Urothelium cell line (cell line): ENCODE measurements at places on chromosomes 5 and 9.

DNA sequence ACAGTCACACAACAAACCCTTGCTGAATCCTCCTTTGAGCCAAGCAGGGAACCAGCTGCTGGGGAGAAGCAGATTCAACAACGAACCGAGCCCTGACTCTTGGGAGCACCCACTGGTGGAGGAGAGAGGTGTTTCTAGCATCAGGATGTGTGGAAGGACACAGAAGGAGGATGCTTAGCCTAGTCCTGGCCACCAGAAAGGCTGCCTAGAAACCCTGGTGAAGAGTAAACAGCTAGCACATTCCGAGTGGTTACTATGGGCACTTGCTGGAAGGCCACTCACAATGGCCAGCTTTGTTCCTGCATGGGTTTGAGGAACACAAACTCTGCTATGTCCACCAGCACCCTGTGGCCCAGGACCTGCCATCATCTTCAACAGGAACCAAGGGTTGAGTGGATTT is 1.8 kb downstream of the TIFAB start:
- DNase-seq, result no peak

DNA sequence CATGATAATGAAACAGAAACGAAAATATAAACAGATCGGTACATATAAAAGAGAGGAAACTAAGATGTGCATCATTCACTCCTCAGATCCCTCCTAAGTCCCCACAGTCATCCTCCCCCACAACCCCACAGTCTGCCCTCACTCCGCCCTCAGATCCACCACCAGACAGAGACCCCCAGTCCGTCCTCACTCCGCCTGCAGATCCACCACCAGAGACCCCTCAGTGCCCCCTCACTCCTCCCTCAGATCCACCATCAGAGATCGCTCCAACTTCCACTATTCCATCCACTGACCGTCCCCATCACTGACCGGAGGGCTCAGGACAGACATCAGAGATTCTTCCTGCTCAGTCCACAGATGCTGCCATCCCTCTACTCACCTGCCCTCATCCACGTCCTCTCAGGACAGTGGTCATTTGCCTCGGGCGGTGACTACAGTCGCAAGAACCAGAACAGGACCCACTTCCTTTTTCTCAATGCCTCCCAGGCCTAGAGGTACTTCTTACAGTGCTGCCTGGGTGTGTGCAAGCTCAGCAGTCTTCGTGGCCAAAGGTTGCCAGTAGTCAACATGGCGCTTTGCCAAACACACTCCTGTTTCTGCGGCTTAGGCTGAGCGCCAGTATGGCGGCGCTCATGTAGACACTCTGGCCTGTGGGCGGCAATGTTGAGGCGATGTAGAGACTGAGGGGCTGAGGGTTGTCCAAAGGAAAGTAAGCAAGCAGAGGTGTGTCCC is 8.3 kb upstream of the SPATA31C1 start:
- DNase-seq, result peak; percentile 73

DNA sequence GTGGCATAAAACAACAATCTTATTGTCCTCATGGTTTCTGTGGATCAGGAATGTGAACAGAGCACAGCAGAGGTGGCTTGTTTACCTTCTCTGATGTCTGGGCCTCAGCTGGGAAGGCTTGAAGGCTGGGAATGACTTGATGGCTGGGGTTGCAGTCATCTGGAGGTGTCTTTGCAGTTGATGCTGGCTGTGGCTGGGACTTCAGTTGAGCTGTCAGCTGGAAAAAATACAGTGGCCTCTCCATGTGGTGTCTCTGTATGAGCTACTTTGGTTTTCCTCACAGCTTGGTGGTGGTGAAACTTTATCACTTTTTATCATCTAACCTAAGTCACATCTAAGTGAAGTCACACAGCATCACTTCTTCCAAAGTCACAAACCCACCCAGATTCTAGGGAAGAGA is 24.7 kb upstream of the STX17 start:
- DNase-seq, result no peak

GRCh38 chr5:55036477-55036876 is 12.4 kb downstream of the GZMK start:
- peak; percentile 10 for DNase-seq

DNA sequence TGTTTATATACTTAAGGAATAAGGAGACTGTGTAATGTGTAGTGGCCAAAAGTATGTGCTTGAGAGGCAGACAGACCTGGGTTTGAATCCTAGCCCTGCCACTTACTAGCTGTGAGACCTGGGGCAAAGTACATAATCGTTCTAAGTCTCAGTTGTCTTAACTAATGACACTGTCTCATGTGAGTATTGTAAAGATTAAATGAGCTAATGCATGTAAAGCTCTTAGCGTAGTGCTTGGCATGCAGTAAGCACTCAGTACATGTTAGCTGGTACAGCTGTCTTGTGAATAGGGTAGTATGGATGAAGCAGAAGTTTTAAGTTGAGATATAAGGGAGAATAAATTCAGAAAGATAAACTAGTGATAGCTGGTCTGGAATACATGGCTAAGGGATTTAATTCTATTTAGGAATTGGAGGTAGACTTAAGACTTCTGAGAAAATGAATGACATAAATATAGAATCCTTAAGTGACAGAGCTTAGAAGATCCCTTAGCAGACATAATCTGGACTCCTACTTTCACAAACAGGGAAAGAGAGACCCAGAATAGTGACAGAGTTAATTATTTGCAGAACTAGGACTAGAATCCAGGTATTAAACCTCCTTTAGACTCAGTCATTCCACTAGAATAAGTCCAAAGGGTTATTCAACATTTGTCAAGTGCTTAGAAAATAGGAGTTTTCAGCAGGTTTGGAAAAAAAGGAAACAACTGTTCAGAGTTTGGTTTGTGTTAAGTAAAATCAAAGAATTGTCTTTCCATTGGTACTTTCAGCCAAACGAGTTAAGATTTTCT is 13.1 kb downstream of the GPR21 start:
- no peak for DNase-seq

DNA sequence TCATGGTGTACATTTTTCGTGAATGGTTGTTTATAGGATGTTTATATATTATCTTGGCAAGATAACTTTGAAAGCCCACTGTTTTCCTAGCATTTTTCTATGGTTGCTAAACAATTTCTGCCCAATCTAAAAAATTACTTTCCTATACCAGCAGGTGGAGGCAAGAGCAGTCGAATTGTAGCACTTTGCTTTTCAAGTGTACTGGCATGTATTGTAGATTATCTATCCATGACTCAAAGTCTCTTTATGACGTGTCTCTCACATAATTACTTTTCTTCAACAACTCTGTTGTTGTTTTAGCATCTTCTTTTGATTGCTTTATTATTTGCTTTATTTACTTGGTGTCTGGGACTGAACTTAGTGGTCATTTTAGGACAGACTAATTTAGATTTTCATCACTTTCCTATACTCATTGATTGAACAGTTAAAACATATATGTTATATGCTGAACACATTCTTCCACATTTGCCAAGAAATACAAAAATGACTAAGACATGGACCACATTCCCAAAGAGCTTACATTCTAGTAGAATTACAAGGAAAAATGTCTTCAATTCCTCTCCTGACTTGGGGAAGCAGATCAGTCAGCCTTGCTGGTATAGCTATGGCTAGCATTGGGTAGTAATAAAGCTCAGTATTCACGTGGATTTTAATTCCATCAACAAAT is 20.7 kb downstream of the NLN start:
- peak; percentile 46 for DNase-seq

GRCh38 chr5:138276402-138277054 is 2.1 kb upstream of the GFRA3 start:
- no peak for DNase-seq

DNA sequence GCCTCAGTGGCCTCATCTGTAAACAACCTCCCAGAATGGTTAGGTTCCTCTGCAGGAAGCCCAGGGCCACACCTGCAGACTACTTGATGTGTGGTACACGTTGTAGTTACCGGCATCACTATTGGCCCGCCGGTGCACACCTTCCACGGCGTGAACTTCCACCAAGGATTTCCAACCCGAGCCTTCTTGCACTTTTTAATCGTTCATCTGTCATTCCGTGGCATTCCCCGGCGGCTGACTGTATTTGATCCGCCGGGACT is 5.3 kb upstream of the TRIM41 start:
- DNase-seq, result no peak

DNA sequence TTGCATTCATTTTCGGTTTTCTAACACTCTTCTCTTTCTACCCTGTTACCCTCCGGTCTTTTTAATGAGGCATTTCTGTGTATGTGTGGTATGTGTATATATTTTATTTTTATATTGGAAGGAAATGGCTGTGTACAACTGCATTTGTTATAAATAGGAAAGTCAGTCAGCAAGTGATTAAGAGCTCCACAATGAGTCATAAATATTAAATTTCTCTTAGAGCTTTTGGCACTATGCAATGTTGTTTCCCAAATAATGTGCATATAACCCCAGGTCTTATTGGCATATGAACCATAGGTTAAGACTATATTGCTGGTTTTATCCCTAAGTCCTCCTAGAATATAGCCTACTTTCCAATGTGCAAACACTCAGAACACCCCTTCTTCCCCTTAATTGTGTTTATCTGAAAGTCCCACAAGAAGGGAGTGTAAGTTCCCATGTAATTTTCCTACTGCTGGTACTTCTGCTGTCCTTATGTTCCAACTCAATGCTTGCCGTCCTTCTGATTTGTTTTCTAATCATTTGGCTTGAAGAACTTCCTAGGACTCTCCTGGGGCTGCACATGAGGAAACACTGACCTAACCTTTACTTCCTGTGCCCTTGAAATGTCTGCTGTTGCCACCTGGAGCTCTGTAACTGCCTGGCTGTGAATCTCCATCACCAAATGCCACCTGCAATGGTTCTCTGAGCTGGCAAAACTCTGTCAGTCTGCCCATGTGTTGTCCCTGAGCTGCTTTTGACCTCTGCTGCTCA is 65.5 kb upstream of the PCSK5 start:
- no peak for DNase-seq

DNA sequence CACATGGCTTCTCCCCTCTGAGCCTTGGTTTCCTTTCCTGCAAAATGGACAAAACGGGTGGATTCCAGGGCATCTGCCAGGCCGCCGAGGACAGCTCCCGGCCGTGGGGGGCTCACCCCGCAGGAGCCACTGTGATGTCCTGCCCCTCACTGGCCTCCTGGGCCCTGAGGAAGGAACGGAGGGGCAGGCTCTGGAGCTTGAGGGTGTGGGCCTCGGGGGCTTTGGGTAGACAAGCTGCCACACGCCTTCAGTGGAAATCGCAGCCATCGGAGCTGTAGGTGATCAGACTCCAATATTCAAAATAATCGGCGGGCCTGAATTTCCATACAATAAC is 32.2 kb upstream of the UBAC1 start:
- DNase-seq, result no peak

GRCh38 chr9:26955222-26955903 is 849 bp upstream of the IFT74 start:
- DNase-seq, result peak; percentile 15

GRCh38 chr5:76625087-76625815 is 2.0 kb upstream of the F2RL2 start:
- no peak for DNase-seq

DNA sequence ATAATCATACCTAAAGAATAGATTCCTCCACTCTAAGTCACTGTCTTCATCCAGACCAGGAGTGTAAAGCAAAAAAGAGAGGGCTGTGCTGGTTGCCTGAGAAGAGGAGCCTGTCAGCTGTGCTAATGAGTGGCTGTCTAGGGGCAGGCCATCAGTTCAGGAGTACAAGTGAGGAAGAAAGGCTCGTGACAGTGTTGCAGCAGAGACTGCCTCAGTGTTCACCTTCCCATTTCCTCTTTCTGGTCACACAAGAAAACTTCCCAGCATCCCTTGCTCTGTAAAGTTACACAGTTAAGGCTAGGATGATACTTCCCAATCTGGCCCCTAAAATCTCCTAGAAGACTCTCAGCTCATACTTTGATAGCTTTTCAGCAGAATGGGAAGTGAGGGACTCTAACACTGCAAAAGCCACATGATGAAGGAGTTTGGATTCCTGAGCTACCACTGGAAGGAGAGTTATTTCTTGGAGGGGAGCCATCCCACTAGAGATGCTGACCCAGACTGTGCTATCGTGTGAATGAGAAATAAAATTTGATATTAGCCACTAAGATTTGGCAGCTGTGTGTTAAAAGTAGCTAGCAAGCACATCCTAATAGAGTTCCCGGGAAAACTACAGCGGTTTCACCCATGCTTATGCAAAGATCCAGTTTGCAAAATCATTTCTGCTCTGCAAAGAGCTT is 67.1 kb downstream of the ADAMTS12 start:
- DNase-seq, result peak; percentile 25

DNA sequence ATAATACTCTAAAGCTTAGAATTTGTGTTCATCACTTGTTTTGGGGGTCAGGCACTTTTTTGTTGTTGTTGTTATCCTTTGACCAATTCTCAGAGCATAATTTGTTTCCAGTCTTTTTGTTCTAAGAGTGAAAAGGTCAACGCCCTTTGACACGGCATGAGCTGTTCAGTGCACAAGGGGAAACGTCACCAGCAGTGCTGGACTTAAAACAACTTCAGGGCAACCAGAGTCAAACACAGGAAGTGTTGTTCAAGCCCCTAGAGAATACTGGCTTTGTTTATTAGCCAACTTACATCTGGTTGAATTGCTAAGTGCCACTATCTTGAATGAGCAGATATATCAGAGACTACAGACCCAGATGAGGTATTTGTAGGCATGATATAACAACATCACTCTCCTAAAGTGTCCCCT is 368.9 kb downstream of the TMEM161B start:
- peak; percentile 4 for DNase-seq

DNA sequence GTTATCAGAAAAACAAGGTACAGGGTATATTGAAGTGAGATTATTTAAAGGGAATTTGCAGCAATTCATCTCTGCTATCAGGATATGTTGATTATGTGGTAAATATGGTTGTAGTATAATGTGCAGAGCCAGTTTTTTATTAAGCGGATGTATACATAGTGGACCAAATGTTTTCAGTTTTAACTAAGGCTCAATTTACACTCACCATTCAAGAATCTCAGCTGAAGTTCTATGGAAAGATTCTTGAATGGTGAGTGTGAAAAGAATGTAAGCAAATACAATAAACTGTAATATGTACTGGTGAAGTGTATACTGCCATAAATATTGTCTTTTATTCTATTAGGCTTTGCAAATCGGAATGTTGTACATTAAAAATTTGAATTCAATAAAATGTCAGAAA is 895.9 kb upstream of the CDH10 start:
- DNase-seq, result no peak
